Tibial nerve (tissue), 4 donors: ENCODE measurements at places on chromosomes 5 and 9. TPM values are rescaled to one million over a fixed set of nuclear protein-coding genes. Genes with fewer than 3 reads are reported as not detected.

Gene TXNDC8
- not detected for total RNA-seq

Gene ENHO
- total RNA-seq, result 22.1 TPM

Gene DDX4
- not detected for total RNA-seq

Gene HCN1
- 18.0 TPM for total RNA-seq

Gene ZDHHC11
- total RNA-seq, result 1.1 TPM

Gene SLC6A3
- not detected for total RNA-seq

Gene ORM2
- not detected for total RNA-seq

Gene PCDHA3
- total RNA-seq, result 0.84 TPM

DNA sequence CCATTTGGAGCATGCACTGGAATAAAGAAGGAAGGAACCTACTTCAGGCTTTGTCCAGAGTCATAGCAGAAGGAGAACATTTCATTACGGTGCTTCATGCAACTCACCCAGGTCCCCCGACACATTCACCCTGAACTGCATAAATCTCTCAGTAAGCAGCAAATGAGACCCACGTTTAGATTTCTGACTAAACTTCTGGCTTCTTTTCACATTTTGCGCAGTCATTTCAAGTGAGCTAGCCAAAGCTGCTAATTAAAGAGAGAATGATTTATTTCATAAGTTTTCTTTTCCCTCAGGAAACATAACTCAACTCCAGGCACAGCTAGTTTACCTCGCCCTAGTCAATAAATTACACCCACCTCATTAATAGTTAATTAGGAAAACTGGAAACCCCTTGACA, 88.6 kb upstream of the GAS1 start:
- DNase-seq, result no peak

DNA sequence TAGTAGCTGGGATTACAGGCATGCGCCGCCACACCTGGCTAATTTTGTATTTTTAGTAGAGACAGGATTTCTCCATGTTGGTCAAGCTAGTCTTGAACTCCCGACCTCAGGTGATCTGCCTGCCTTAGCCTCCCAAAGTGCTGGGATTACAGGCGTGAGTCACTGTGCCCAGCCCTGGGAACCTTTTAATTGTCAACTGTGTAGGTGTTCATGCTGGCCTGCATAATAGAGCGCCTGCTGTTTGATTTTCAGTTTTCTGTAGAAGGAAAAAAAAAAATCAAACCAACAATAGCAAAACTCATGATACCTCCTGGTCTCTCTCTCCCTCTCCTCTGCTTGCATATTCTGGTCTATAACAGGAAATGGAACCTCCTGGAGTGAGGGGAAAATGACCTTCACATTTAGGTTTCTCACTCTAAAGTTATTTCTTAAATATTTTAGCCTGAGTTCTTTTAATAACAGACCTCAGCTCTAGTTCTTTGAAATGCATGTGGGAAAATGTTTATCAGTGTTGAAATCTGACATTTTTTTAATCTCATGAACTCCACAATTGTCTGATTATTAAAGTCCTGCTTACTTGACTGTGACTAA, 51.7 kb downstream of the EXOSC2 start:
- no peak for DNase-seq

DNA sequence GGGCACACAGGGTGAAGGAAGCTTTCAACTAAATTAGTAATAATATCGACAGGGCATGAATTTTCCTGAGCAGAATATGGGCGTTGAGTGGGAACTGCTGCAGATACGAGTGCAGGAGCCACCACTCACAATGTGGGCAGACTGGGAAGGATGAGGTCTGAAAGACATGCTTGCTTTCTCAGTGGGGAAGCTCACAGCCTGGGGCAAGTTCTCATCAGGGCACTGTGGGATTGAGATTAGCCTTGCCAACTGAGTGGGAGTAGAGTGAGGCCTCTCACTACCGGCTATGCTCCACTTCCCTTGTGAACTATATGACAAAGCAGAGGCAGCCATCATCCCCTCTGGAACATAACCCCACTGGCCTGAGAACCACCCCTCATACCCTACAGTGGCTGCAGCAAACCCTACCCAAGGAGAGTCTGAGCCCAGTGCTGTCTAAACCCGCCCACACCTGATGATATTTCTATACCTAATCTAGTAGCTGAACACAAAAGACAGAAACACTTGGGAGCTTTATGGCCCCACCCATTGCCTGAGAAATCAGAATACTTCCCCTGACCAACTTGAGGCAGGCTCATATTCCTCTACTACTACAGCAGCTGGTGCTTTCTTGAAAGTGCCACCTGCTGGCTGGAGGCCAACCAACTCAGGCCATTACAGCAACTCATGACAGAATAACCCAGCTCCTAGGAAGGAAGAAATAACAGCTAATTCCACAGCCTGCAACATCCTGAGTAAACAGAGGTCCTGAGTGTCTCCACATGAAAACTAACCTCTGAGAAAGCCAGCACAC, 173.7 kb upstream of the SPEF2 start:
- DNase-seq, result no peak

DNA sequence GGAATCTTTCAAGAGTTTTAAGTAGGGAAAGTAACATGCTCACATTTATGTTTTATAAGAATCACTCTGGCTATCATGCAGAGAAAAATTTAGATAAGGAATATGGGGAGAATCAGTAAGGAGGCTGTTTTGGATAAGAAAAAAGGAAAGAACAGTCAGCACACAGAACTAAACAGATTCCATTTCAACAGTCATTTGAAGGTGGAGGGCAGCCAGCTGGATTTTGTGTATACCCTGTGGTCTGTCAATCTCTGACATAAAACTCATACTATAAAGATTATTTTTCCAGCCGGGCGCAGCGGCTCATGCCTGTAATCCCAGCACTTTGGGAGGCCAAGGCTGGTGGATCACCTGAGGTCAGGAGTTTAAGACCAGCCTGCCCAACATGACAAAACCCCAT, 64.2 kb downstream of the PCA3 start:
- DNase-seq, result no peak

GRCh38 chr9:7146582-7146981, 388.8 kb downstream of the KDM4C start:
- DNase-seq, result no peak

- DNase-seq, result no peak
Measured at GRCh38 chr9:71793386-71794105, 25.2 kb upstream of the CEMIP2 start.

- DNase-seq, result no peak
Measured at GRCh38 chr9:131476777-131477345, 25.9 kb upstream of the POMT1 start.

- no peak for DNase-seq
Measured at GRCh38 chr9:32581512-32582143, 8.7 kb upstream of the NDUFB6 start.

GRCh38 chr5:119287547-119288111, 68.2 kb upstream of the TNFAIP8 start:
- no peak for DNase-seq

DNA sequence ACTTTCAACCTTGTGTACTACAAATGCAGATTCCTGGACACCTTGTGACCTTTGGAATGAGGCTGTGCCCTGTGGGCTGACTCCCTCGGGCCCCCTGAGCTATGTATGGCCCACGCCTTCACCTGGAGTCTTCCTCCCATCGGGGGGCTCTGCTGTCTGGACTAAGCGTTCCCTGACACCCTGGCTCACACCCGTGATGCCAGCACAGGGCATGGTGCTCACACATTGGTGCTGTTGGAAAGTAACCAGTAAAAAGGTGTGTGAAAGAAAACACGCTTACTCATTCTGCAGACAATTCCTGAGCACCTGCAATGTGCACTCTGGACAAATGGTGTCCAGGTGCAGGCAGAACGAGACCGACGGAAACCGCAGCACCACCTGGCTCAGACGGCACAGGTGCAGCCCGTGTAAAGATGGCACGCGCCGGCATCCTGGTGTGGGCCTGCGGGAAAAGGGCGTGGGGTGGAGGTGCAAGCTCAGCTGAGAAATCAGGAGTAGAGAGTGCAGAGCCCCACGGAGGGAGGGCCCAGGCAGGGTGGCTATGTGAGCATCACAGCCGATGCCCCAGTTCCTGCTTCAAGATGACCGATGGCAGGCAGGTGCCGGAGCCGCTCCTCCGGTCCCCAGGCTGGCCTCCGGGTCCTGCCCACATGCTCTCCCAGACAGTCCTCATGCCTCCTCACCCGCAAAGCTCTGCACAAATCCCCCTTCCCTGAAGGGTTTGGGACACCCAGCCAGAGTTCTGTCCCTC, 11.0 kb downstream of the LPCAT1 start:
- no peak for DNase-seq

DNA sequence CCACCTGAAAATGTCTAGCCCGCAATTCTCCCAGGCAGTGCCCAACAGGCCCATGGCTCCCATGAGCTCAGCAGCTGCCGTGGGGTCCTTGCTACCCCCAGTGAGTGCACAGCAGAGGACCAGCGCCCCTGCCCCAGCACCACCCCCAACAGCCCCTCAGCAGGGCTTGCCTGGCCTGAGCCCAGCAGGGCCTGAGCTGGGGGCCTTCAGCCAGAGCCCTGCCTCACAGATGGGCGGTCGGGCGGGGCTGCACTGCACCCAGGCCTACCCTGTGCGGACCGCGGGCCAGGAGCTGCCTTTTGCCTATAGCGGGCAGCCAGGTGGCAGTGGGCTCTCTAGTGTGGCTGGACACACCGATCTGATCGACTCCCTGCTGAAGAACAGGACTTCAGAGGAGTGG, 19.3 kb upstream of the LTC4S start:
- no peak for DNase-seq

DNA sequence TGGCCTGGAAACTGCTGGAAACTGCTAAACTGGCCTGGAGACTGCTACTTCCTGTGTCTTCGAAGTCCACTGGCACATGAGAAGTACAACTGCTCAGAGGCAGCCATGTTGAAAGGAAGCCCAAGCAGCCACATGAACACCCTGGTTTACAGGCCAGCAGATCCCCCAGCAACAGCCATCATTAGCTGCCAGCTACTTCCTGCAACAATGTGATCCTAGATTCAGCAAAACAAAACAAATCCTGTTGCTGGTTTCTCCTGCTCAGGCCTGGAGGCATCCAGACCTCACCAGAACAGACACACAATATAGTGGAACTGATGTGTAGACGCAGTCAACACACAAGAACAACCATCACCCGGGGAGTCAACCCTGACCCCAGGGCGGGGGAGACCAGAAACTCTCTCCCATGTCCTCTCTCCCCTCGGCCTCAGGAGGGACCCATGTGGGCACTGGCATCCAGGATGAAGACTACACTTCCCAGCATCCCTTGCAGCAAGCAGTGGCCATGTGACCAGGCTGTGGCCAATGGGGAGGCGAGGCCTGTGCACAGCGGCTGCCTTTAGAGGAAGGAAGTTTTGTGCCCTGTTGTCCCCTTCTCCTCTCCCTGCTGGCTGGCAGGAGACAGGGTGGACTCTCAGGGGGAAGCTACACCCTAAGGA, 9.2 kb upstream of the LCN15 start:
- no peak for DNase-seq

DNA sequence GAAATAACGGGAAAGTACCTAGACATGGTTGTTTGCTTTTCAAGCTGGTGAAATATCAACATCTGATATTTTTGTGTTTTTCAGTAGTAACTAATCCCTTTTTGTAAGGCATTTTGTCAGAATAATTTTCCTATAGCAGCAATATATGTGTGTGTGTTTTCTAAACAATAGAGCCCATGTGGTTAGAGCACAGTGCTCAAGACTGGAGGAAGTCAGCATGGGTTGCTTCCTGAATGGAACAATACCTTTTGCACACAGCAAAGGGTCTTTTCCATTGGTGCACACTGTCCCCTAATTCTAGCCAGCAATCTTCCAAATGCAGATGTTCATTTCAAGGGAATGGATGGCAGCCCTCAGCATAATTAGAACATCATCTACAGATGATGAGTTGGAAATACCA, 270.1 kb downstream of the AOPEP start:
- no peak for DNase-seq

DNA sequence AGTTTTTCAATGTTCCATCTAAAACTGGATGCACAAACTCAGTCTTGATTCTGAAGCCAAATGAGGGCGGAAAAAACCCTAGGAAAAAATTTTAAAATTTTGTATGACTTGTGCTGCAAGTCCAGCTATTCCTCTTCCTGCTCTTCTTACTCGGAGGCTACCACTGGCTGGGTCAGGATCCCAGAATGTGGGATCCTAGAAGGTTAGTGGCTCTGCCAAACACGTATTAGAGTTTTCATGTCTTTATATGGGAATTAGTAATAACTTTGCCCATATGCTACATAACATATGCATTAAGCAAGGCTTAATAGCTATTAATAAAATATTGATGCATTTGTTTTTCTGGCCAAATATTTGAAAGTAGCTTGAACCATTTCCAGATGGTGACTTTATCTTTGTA, 458.3 kb downstream of the AGTPBP1 start:
- no peak for DNase-seq

- DNase-seq, result no peak
Measured at GRCh38 chr5:156407251-156407650, 80.3 kb downstream of the SGCD start.

DNA sequence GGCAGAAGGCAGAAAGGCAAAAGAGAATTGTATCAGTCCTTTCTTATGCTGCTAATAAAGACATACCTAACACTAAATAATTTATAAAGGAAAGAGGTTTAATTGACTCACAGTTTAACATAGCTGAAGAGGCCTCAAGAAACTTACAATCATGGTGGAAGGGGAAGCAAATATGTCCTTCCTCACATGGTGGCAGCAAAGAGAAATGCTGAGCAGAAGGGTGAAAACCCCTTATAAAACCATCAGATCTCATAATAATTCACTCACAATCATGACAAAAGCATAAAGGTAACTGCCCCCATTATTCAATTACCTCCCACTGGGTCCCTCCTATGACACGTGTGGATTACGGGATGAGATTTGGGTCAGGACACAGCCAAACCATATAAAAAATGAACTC, 312.5 kb upstream of the PTGER4 start:
- no peak for DNase-seq

DNA sequence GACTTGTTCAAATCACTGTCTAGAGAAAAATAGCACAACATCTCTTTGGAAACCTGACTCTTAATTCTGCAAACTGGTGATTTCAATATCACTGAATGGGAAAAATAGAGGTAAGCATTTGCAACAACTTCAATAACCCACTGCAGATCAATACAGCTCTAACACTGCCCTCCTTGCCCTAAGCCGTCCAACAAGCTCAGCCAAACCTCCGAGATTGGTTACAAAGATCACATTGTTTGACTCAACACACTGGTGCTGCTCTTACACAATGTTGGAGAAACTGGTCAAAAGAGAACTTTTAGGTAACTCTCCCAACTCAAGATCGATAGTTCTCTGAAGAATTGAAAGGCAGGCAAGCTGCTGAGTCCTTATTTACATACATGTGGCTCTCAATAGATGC, 150.4 kb downstream of the SPOCK1 start:
- no peak for DNase-seq

- no peak for DNase-seq
Measured at GRCh38 chr9:90815183-90815943, 13.7 kb downstream of the SYK start.
